ENCODE measurements at places on chromosomes 5 and 9.

GRCh38 chr9:93677048-93677571 is 100.7 kb downstream of the PHF2 start:
- no peak for DNase-seq

DNA sequence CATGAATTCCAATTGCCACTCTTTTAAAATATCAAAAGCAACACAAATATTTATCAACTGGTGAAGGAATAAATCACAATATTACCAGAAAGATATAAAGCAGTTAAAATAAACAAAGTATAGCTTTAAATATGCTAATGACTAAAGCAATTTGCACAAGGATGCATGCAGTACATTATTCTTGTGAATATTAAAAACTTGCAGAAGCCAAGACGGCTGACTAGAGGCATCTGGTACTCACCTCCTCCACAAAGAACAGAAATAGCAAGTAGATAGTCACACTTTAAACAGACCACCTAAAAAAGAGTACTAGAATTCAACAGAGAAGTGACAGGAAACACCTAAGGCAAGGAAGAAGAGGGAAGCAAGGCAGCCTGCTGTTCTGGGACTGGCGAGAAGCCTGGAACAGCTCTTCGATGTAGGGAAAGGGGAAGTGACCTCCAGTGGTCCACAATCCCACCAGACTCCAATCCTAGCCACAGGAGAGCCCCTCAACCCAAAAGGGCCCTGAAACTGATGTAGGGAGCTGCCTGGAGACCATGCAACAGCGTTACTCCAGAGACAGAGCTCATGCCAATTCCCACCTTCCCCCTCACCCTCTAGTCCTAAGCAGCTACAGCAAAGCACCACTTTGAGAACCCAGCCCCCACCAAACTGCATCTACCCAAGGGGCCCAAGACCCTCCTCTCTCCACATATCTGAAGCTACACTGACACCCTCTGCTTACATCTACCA is 86.3 kb downstream of the LPAR1 start:
- DNase-seq: no peak

GRCh38 chr9:116074658-116075057 is 78.9 kb upstream of the PAPPA start:
- DNase-seq: no peak

- DNase-seq: no peak
These were observed 8.6 kb upstream of the PTGES start for GRCh38 chr9:129761293-129761900.

DNA sequence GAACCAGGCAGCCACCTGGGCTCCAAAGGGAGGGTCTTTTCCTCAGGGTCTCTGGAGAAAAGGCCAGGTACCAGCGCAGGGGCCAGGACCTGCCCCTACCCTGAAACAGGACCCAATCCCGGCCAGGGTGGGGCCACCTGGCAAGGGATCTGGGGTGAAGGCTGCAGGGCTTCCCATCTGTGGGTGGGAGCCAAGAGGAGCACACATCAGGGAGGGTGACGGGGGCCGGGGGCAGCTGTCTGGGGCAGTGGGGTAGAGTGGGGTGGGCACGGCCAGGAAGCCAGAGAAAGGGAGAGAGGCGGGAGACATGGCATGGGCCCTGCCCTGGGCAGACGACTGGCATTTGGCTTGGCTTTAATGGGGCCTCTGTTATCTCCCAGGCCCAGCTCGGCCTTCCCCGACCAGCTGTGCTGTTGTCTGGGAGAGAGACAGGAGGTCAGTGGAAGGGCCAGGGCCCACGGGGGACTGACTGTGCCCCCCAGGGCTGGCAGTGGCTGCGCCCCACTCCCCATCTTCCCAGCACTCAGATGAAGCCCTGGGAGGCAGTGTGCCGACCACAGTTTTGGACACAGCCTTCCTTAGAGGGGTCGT is 57.2 kb upstream of the RNF130 start:
- no peak for DNase-seq

- no peak for DNase-seq
These were observed 200.9 kb downstream of the GADD45G start for GRCh38 chr9:89805571-89806292.

DNA sequence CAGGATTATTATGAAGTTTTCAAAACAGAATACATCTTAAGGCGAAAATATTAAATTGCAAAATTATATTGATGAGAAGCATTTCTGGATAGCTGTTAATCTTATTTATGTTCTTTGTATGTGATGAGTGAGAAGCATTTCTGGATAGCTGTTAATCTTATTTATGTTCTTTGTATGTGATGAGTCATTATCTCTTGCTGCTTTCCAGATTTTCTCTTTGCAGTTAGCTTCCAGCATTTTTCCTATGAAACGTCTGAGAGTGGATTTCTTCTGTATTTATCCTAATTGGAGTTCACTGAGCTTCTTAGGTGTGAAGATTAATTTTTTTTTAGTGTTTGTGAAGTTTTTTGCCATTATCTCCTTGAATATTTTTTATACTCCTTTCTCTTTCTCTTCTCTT is 8.2 kb downstream of the TMEM232 start:
- no peak for DNase-seq

GRCh38 chr5:139985733-139986132 is 57.4 kb downstream of the NRG2 start:
- DNase-seq: no peak

DNA sequence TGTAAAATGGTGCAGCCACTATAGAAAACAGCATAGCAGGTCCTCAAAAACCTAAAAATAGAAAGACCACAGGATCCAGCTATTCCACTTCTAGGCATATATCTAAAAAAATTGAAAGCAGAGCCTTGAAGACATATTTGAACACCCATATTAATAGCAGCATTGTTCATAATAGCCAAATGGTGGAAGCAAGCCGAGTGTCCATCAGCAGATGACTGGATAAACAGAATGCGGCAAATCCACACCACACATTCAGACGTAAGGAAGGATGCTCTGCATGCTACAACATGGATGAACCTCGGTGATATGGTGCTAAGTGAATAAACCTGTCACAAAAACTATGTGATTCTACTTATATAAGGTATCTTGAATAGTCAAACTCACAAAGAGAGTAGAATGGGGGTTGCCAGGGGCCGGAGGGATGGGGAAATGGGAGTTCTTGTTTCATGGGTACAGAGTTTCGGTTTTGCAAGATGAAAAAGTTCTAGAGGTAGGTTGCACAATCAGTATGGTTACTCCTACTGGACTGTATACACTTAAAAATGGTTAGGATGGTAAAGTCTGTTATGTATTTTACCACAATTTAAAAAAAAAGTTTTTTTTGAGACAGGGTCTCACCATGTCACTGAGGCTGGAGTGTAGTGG is 17.1 kb upstream of the HSD17B3 start:
- no peak for DNase-seq

DNA sequence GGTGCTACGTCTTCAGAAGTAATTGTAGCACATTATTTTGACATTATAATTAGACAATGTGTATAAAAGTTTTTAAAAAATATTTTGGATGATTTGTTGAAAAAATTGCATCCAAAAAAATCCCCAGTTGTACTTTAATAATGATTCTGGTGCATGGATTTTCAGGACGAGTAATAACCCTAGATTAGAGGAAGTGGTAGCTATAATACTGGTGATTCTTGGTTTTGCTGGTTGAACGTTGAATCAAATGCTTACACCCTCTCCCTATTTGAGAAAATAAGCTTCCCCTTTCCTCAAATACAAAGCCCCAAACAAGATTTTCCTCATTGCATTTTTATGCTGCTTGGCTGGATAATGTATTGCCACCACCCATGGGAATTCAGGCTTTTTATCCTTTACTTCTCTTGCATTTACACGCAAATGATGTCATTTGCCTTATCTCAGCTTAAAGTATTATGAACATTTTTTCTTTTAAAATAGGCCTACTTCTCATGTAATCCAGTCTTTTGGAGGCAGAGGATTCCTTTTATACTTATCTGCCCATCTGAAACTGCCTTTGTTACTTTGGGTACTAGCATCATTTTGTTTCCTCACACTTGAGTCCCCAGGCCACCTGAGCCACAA is 86.3 kb downstream of the UBE2R2 start:
- DNase-seq: no peak

All from CD8-positive, alpha-beta T cell (primary cell).